ENCODE measurements at places on chromosomes 1 and 21. TPM values are rescaled to one million over a fixed set of nuclear protein-coding genes. Genes with fewer than 3 reads are reported as not detected.

The CD101 gene
- 1.4 TPM for total RNA-seq

- no peak overlapping the region for H3K4me3 ChIP-seq
- H3K4me1 ChIP-seq = no peaks in the 10 kb centered on the region
- no peaks in the 10 kb centered on the region for H3K36me3 ChIP-seq
- H3K27ac ChIP-seq = no peak overlapping the region
Measured at GRCh38 chr21:30620080-30620479, 347 bp upstream of the KRTAP20-4 start.

The PER3 gene
- total RNA-seq = 6.0 TPM

GRCh38 chr1:155471026-155471425 lies 91.6 kb downstream of the ASH1L start:
- no peak overlapping the region for H3K4me3 ChIP-seq
- H3K4me1 ChIP-seq = peaks cover 35% of the 10 kb centered on the region
- H3K27me3 ChIP-seq = no peaks in the 10 kb centered on the region
- no peak for DNase-seq
- H3K27ac ChIP-seq = no peak overlapping the region

The UAP1 gene
- total RNA-seq = 49.6 TPM

GRCh38 chr1:64928325-64928724 lies 38.0 kb downstream of the JAK1 start:
- H3K36me3 ChIP-seq = no peaks in the 10 kb centered on the region
- no peak for DNase-seq
- H3K4me1 ChIP-seq = peaks cover 27% of the 10 kb centered on the region
- peak overlapping the region; percentile 36 for H3K27ac ChIP-seq
- H3K4me3 ChIP-seq = no peak overlapping the region

The CHODL gene
- total RNA-seq = 0.22 TPM

The KRTAP13-2 gene
- not detected for total RNA-seq

GRCh38 chr1:92843429-92844352 lies 11.9 kb downstream of the RPL5 start:
- no peaks in the 10 kb centered on the region for H3K27me3 ChIP-seq
- no peak overlapping the region for H3K27ac ChIP-seq
- no peak overlapping the region for H3K4me3 ChIP-seq
- no peak for DNase-seq

GRCh38 chr1:45359882-45360513 lies 19.8 kb upstream of the MUTYH start:
- no peak overlapping the region for H3K27ac ChIP-seq
- DNase-seq = no peak
- no peak overlapping the region for H3K4me3 ChIP-seq
- no peaks in the 10 kb centered on the region for H3K36me3 ChIP-seq
- H3K4me1 ChIP-seq = peaks cover 6% of the 10 kb centered on the region

GRCh38 chr1:37274938-37275631 lies 199.3 kb upstream of the ZC3H12A start:
- no peak for DNase-seq
- H3K36me3 ChIP-seq = no peaks in the 10 kb centered on the region
- no peak overlapping the region for H3K27ac ChIP-seq
- H3K27me3 ChIP-seq = no peaks in the 10 kb centered on the region

DNA sequence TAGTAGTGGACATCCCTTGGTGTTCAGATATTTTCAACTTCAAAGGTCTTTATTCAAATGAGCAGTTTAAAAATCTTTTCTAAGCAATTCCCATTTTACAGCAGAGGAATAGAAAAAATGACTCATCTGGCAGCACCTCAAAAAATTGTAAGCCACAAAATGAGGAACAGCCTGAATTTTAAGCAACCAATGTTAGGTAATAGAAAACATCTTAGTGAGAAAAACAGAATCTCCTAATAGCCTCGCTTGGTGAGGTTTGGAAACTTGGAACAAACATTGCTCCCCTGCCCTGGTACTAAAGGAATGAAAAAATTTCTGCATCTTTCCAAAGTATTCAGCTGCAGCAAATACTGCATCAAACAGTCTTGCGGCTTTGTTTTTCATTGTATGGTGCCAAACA lies 264.4 kb downstream of the NTNG1 start:
- no peaks in the 10 kb centered on the region for H3K36me3 ChIP-seq
- no peak for DNase-seq
- H3K4me1 ChIP-seq = no peaks in the 10 kb centered on the region
- H3K27me3 ChIP-seq = peaks cover 1% of the 10 kb centered on the region
- H3K4me3 ChIP-seq = no peak overlapping the region

DNA sequence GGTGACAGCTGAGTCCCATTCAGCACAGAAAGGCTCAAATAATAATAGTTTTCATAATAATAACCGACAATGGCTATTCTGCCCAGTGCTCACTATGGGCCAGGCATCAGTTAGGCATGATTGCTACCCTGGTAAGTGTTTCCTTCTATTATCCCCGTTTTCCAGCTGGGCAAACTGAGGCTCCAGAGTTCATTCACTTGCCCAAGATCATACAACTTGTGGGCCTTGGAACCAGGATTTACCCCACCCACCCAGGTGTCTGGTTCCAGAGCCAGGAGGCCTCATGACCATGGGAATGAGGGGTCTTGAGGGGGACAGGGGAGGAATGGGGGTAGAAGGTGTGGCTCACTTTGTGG lies 518 bp downstream of the PLOD1 start:
- H3K4me1 ChIP-seq = peaks cover 59% of the 10 kb centered on the region
- DNase-seq = no peak
- peak overlapping the region; percentile 79 for H3K4me3 ChIP-seq
- H3K36me3 ChIP-seq = peaks cover 2% of the 10 kb centered on the region

- peaks cover 2% of the 10 kb centered on the region for H3K27me3 ChIP-seq
- no peak for DNase-seq
- no peaks in the 10 kb centered on the region for H3K36me3 ChIP-seq
Measured at GRCh38 chr1:114340892-114341291, 170.1 kb downstream of the TRIM33 start.

DNA sequence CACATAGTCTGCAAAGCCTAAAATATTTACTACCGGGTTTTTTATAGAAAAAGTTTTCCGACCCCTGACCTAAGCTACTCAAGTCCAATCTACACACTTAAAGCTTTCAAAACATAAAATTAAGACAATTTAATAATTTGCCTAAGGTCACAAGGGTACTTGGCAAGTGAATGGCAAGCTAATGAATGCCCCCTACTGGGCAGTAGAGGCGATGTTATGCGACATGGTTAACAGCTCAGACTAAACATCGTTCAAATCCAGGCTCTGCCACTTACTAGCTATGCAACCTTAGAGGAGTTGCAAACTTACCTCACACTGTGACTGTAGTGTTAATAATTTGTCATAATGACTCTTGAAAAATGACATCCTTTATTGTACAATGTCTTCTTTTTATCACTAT lies 317.2 kb upstream of the NFIA start:
- peaks cover 36% of the 10 kb centered on the region for H3K4me1 ChIP-seq
- DNase-seq = no peak
- no peaks in the 10 kb centered on the region for H3K36me3 ChIP-seq
- H3K4me3 ChIP-seq = no peak overlapping the region
- H3K27ac ChIP-seq = no peak overlapping the region
- no peaks in the 10 kb centered on the region for H3K27me3 ChIP-seq

DNA sequence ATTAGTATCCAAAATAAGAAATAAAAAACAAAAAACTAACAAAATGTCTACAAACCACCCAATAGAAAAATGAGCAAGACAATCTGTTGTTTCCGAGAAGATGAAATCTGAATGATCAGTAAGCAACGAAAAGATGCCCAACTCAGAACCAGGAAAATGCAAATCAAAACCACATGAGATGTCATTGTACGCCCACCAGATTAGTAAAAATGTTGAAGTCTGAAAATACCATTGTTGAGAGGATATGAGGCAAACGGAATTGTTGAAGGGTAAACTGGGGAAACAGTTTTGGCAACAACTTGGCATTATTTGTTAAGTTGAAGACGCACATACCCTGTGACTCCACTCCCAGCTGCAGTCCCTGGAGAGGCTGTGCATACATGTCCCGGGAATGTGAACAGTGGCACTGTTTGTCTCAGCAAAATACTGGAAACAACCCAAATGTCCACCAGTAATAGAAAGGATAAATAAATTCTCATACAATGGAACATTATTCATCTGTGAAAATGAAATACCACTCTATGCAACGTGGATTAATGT lies 10.6 kb downstream of the ZBTB17 start:
- peaks cover 5% of the 10 kb centered on the region for H3K36me3 ChIP-seq
- peak overlapping the region; percentile 76 for H3K27ac ChIP-seq
- H3K27me3 ChIP-seq = no peaks in the 10 kb centered on the region
- no peak overlapping the region for H3K4me3 ChIP-seq

DNA sequence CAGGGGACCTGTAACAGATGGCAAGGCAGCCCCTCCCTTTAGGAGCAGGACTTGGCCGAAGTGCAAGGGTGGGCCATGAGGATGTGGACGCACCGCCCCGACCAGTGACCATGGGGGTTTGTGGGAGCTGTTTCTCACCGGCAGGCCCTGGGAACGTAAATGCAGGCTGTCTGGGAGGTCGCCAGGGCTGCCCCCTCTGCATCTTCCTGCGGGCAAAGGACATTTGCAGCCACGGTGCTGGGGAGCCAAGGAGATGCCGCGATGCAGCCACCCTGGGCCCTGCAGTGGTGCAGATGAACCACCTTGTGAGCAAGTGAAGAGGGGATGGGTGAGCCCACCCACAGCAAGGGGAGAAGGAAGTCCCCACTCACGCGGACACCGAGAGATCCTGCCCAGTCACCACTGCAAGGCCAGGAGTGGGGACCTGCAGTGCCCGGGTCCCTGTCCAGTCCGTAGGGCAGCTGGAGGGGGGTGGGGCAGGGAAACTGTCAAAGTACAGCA lies 121.1 kb downstream of the SIK1 start:
- H3K27ac ChIP-seq = peak overlapping the region; percentile 8
- H3K4me1 ChIP-seq = peaks cover 56% of the 10 kb centered on the region
- H3K4me3 ChIP-seq = no peak overlapping the region
- no peaks in the 10 kb centered on the region for H3K36me3 ChIP-seq
- no peaks in the 10 kb centered on the region for H3K27me3 ChIP-seq

GRCh38 chr1:243595527-243596210 lies 254.4 kb downstream of the AKT3 start:
- peaks cover 6% of the 10 kb centered on the region for H3K36me3 ChIP-seq
- peak overlapping the region; percentile 87 for H3K27ac ChIP-seq

DNA sequence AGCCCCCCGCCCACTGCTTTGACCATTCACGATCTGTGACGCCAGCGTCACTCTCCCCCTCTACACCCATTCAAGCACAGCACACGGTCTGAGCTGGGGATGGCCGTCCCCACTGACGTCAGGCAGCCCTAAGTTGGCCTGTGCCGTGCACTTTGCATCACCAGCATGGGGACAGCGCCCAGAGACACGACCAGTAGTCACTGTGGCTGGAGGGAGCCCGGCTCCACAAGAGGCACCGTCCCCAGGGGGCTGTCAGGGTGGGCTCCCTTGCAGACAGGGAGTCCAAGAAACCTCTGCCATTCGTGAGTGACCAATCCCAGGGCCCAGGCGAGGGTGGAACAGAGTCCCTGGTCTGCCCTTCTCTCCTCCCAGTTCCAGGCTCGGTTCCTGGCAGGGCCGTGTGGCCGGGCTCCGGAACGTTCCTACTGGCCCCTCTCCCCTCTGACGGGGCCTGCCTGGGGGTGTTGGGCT lies 2.3 kb downstream of the KRTAP10-8 start:
- no peaks in the 10 kb centered on the region for H3K4me1 ChIP-seq
- H3K36me3 ChIP-seq = peaks cover 2% of the 10 kb centered on the region
- H3K27ac ChIP-seq = no peak overlapping the region
- H3K27me3 ChIP-seq = peaks cover 46% of the 10 kb centered on the region
- no peak overlapping the region for H3K4me3 ChIP-seq

DNA sequence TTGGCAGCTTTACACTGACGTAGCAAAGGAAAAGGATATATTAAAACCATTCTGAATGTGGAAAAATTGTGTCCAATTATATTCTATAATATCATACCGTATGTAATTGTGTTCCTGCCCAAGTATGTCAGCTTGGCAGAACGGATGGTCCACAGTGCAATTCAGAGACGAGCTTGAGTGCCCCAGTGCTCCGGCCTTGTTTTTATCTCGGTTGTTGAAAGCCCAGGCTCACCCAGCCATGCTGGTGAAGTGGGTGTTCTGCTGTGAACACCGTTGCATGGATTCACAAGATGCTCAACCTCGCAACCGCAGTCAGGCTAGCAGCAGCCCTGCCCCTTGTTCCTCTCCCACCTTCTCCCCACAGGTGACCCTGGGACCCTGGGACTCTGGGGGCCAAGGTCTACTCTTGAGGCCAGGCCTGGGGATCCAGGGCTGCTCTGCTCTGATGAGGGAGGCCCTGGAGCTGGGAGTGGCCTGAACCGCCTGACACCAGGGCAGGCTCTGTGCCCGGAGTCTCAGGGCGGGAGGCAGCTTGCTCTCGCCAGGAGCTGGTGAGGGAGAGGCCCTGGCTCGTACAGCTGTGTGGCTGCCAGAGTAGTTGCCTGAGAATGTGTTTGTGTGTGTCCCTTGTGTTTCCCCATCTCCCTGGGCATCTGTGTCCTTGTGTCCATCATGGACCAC lies 11.2 kb downstream of the PTPRF start:
- no peak overlapping the region for H3K4me3 ChIP-seq
- H3K27ac ChIP-seq = no peak overlapping the region
- no peaks in the 10 kb centered on the region for H3K27me3 ChIP-seq
- peaks cover 17% of the 10 kb centered on the region for H3K36me3 ChIP-seq
- H3K4me1 ChIP-seq = no peaks in the 10 kb centered on the region
